ENCODE measurements at places on chromosomes 11 and 22.

GRCh38 chr11:120108154-120108784 is 29.6 kb downstream of the TRIM29 start:
- peak; percentile 35 for DNase-seq

DNA sequence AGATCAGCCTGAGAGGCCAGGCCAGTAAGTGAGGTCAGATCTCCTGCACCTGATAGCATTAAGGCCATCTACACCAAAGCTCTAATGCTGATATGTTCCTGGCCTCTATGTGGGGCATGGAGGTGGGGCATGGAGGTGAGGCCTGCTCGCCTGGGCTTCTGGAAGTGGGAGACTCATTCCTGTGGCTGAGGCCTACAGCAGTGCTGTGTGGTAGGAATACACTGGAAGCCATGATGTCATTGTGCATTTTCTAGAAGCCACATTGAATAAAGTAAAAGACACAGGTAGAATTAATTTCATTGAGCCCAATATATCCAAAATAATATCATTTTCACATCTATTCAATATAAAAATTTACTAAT is 2.7 kb downstream of the PNPLA3 start:
- DNase-seq, result no peak

GRCh38 chr11:118628861-118629549 is 21.6 kb downstream of the PHLDB1 start:
- peak; percentile 63 for DNase-seq

DNA sequence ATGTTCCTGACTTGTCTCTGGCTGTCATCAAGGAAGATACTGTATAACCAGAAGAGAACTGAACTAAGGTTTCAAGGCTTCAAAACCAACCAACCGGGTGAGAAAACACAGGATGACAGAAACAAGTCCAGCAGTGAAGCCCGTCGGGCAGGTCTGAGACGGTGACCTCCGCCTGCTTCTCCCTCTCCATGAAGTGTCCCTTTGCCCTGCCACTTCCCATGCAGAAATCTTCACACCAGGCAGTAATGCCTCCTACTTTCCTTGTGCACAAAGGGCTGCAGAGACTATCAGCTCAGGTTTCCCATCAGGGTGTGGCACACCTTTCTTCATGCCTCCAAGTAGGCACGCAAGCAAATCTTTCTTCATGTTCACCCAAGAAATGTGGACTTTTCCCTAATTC is 24.2 kb downstream of the PRDM10 start:
- no peak for DNase-seq

DNA sequence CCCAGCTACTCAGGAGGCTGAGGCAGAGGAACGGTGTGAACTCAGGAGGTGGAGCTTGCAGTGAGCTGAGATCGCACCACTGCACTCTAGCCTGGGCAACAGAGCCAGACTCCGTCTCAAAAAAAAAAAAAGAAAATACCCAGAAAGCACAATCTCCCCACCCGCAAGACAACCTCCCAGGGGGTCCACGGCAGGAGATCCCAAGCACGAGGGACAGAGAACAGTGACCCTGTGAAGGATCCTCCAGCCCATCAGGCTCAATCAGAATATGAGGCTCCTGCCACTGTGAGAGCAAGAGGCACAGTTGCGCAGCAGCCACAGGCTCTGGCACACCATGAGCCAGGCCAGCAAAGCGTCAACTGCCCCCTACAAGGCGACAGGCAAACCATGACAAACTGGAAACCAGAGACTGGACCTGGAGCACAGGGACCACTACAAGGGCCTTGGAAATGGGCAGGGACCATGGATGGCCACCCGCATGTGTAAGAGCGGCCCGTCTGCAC is 164.8 kb upstream of the GRK3 start:
- no peak for DNase-seq

DNA sequence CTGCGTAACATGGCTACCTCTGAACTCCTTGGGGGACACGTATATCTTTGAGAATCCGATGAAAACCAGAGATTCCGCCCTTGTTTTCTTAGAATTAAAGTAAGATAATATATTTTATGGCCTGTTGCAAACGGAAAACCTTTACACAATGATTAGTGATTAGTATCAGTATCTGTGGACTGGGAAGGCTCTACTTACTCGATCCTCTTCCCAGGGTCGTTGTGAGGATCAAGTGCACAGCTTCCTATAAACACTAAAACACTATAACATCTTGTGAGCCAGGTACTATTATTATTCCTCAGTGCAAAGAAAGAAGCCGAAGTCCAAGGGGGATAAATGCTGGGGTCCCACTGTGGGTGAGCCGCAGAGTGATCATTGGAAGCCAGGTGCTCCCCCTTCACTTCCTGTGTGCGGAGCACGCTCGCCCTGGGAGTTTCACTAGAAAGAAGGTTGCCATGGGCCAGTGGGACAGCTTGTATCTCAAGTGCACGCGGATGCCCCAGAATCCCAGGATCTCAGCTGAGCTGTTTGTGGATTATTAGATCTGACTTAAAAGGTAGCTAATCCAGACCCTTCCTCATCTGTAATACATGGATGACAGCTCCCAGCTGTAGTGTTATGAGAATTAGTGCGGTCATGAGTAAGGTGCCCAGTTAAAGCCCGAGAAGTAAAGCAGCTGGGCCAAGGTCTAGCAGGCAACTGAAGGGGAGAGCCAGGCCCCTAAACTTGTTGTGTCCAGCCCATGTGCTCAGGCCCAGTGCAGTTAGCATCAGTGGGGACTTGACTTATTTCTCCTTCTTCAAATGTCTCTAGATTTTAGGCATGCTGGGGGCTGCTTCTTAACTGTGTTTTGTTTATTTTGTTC is 839 bp downstream of the CBY1 start:
- DNase-seq, result peak; percentile 57

DNA sequence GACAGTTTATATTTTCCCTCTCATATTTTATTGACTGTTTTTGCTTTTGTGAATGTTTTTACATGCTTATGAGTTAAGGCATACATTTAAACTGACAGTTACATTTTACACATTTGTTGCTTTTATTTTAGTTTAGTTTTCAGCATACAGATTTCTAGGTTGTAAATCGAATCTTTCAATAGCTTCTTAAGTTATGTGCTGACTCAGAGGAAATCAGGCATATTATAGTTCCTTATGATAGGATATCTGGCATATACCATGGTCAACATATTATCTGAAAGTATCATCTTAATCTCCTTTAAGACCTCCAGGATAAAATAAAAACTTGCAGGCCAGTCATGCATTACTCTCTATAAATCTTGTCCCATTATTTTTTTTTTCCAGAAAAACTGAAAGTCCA is 916.6 kb downstream of the LRRC4C start:
- DNase-seq, result no peak

- no peak for DNase-seq
Measured at GRCh38 chr11:42138454-42138853, 679.0 kb upstream of the LRRC4C start.
